Liver (tissue), 10 donors: ENCODE measurements at places on chromosomes 7 and 10. TPM values are rescaled to one million over a fixed set of nuclear protein-coding genes. Genes with fewer than 3 reads are reported as not detected.

TUBB8 gene
- not detected for total RNA-seq

DNA sequence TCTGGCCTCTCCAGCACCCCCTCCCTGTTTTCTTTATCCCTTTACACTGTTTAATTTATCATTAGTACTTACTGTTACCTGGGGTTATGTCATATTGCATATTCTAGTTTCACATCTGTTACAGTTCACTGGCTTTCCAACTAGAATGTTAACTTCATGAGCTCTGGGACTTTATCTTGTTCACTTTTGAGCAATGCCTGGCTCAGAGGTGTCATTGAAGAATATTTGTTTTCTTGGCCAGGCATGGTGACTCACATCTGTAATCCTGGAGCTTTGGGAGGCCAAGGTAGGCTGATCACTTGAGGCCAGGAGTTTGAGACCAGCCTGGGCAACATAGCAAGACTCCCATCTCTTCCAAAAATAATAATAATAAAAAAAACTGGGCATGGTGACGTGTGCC is 40.7 kb downstream of the LRGUK start:
- H3K27ac ChIP-seq = no peak overlapping the region
- H3K4me3 ChIP-seq = no peak overlapping the region
- no peaks in the 10 kb centered on the region for H3K4me1 ChIP-seq
- DNase-seq = no peak
- H3K27me3 ChIP-seq = no peaks in the 10 kb centered on the region

PARD3 gene
- 43.8 TPM for total RNA-seq

DNA sequence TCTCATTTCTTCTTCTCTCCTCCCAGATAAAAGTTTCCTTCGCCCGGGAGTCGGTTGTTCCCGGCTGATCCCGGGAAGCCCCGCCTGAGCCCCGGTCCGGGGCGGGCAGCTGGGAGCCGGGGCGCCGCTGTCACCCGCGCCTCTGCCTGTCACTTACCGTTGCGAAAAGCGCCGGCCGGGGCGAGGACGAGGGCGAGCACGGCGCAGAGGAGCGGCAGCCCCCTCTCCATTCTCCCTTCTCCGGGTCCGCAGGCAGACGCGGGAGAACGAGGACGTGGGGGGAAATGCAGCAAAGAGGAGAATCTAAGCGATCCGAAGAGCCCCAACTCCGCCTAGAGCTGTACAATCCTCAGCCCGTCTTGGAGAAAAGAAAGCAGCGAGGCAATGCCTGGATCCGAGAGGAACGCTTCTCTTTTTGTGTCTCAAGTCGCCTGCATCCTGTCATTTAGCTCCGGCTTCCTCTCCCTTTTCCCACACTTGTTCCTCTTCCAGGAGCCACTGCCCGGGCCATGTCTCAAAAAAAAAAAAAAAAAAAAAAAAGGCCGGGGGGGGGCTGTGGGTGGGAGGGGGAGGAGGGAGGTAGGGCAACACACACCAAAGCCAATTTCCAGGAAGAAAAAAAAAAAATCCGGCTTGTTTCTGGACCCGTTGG is at the start of gene NRP1:
TSS of gene NRP1 (minus strand) at position 515 of the 652 bp plus-strand sequence. CDS start at position 230, 285 bp downstream.
- peaks cover 15% of the 10 kb centered on the region for H3K4me1 ChIP-seq
- peak within 1 kb of the TSS; percentile 98 for H3K27ac ChIP-seq
- no peaks in the 10 kb centered on the region for H3K36me3 ChIP-seq
- DNase-seq = peak; percentile 36
